Stimulated activated CD8-positive, alpha-beta memory T cell treated with anti-CD3 and anti-CD28 coated beads, Interleukin-4, amount 100 ng/mL, for 24 hours (primary cell): ENCODE measurements at places on chromosomes 6 and 20.

DNA sequence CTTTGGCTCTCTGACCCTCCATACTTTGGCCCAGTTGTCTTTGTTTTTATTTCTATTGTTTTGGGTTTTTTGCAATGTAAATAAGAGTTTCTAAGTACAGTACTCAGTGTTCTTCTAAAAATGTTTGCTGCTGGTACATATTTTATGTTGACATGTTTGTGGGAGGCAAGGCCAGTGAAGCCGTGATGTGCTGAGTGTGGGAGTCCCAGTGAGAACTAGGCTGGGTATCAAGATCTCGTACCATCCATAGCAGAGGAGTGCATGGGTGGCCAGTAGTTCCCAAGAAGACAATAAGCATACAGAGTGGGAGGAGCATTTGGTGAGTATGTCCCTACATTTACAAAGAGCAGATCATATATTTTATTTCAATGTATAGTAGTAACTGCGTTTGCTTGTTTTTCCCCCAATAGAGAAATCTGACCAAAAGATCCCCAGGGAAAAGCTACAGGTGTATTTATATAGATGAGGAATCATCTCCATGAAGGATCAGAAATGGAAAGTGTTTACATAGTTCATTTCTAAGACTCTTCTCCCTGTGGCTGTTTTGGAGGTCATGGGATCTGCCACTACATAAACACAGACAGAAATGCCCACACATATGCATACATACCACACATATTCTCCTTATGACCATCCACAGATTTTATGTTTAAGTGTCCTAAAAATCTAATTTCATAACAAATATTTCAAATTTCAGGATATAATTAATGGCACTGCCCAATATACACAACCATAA, 285.9 kb downstream of the ALDH8A1 start:
- DNase-seq = no peak

DNA sequence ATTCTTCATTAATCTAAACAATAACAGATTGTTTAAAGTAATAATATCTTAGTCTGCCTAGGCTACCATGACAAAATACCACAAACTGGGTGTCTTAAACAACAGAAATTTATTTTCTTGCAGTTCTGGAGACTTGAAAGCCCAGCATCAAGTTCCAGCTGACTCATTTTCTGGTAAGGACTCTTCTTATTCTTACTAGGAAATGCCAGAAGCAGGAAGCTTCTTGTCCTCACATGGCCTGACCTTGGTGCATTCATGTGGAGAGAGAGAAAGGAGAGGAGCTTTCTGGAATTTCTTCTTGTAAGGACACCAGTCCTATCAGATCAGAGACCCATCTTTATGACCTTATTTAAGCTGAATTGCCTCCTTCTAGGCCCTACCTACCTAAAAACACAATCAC, 110.5 kb downstream of the ANKRD60 start:
- no peak for DNase-seq

- DNase-seq = peak; percentile 34
Measured at GRCh38 chr6:143536461-143536865, 24.9 kb upstream of the FUCA2 start.

- DNase-seq = no peak
Measured at GRCh38 chr20:52275181-52275691, 83.7 kb upstream of the ZFP64 start.

- DNase-seq = no peak
Measured at GRCh38 chr20:3521852-3522740, 51.3 kb downstream of the ATRN start.

- no peak for DNase-seq
Measured at GRCh38 chr20:1005452-1006027, 3.4 kb upstream of the RSPO4 start.
